ENCODE measurements at places on chromosomes 6 and 20. TPM values are rescaled to one million over a fixed set of nuclear protein-coding genes. Genes with fewer than 3 reads are reported as not detected.

DNA sequence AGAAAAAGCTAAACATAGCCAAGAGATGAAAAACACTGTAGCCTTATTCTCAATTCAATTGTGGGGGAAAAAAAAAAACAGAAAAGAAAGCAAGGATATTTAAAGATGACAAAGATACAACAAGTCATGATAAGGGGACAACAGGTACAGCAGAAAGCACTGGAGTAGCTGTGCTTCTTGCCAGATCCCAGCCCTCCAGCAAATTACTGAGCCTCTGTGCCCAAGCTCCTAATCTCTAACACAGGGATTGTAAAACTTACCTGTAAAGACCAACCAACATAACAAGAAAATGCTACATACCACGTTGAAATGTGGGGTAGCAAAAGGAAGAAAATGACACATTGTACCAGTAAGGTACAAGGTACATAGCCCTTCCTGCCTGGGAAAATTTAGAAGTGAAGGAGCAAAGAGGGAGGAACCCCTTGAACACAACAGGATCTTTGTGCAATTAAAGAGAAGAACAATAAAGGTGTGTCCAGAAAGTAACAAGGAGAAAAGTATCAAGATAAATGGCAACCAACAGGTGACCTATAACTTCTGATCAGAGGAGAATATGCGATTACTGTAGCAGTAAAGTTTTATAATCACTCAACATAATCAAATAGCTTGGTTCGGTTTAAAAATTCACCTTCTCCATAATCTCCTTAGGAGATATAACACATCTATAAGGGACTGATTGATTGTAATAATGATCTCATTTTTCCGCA is 30.6 kb downstream of the PREP start:
- no peak for DNase-seq

Gene TRERF1
- total RNA-seq, result 8.2 TPM

DNA sequence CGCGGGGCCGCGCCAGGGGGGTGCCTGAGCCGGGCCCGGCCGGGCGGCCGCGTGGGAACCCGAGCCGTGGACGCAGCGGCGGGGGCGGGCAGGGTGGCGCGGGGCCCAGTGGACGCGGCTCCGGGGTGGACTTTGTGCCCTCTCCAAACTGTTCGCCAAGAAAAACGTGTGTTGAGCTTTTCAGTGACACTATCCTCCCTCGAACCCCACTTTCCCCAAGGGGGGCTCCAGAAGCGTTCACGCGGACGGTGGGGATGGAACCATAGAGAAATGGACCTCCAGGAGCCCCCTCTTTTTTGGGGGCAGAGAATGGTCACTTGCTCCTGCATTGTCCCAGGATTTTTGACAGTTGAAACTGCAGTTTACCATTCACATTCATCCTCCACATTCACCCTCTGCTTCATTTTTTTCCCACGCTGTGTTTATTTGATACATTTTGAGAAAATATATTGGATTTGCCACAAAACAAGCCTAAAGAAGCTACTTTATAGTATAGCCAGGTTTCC is 2.9 kb upstream of the HIVEP1 start:
- DNase-seq, result no peak

GRCh38 chr20:41329435-41330342 is 10.9 kb upstream of the LPIN3 start:
- peak; percentile 59 for DNase-seq

GRCh38 chr20:59016795-59017492 is 2.3 kb upstream of the TUBB1 start:
- DNase-seq, result peak; percentile 67

DNA sequence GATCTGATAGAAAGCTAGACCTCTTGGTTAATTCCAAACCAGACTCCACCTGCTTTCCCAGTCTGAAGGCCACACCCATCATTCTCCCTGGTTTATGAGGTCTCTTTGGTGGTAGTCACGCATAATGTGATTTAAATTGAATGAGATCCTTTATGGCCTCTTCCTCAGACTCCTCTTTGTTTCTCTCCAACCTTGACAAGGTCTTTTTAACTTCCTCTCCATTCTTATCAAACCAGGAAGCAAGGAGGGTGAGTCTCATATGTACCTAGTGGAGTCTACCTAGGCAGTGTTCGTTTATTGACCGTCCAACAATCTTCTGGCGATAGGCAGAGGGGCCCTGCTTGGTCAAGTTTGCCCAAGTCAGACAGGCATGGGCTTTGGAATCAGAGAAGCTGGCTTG is 184.2 kb upstream of the LAMP5 start:
- DNase-seq, result no peak

DNA sequence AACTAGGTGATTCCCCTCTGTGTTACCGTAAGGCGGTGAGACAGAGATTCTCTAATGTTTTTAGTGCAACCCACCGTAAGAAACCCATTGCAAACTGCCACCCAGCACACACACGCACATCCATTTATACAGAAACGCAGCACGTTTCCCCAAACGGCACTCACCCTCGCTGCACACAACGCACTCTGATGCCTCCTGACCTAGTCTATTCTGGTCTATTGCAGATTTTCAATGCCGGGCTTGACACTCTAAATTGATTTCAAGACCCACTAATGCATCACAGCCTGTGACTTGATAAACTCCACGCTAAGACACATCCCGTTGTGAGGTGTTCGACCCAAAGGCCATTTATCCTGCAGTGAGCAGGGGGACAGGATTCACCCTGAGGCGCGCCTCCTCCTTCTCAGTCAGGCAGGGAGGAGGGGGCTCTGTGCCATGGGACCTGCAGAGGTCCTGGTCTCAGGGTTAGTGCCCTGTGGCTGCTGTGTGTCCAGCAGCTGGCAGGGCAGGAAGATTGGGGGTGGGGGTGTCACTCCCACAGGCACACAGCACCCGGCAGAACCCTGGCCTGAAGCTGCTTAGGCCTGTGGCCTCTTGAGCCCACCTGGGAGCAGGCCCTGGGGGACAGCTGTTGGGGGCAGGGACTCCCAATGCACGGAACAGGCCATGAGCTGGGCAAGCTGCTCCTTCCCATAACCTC is 335.6 kb downstream of the PREX1 start:
- no peak for DNase-seq

DNA sequence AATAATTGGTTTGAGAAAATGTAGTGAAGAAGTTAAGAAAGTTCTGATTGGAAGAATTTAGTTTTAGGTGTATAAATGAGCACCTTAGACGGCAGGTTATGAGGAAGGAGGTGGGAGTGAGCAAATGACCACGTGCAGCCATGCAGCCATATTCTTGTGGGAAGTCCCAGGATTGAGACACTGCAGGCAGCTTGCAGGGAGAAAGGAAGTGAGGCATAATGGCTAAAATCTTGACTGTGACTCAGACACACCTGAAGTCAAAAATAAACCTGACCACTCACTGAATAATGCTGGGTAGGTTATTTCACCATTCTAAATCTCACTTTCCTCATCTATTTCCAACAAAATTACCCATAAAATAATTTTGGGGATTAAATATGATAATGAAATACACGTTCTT is 16.6 kb downstream of the DSE start:
- DNase-seq, result no peak

Gene PACSIN1
- total RNA-seq, result 0.40 TPM

GRCh38 chr6:36539814-36540568 is 7.3 kb downstream of the STK38 start:
- DNase-seq, result no peak

GRCh38 chr6:91976797-91977196 is 1389.9 kb upstream of the MAP3K7 start:
- DNase-seq, result no peak

Gene BNIP5
- 24.4 TPM for total RNA-seq

DNA sequence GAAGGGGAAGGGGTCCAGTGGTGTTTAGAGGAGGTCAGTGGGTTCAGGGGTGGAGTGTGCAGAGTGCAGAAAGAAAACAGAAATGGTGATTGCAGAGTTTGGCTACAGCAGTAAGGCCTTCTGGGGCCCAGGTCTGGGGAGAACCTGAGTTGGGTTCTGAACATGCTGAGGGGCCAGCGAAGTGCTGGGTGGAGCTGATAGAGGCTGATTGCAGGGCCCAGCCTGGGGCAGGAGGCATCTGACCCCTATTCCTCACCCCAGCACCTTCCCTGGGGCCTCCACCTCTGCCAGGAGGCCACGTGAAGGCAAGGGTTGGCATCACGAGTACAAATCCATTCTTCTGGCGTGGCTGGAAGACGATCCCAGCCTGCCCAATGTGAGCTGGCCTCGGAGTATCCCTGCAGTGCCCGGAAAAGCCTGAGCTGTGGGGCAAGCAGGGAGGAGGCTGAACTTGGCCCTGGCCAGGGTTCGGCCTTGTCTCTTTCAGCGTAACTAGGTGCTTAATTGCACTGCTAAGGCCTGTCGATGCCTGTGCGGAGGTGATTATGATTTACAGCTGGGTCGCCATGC is 35.3 kb downstream of the VSTM2L start:
- DNase-seq, result no peak

Gene PGC
- total RNA-seq, result not detected

GRCh38 chr20:48826069-48826468 is 1.7 kb downstream of the PREX1 start:
- DNase-seq, result no peak

GRCh38 chr6:117078624-117079023 is 186.7 kb upstream of the VGLL2 start:
- no peak for DNase-seq

DNA sequence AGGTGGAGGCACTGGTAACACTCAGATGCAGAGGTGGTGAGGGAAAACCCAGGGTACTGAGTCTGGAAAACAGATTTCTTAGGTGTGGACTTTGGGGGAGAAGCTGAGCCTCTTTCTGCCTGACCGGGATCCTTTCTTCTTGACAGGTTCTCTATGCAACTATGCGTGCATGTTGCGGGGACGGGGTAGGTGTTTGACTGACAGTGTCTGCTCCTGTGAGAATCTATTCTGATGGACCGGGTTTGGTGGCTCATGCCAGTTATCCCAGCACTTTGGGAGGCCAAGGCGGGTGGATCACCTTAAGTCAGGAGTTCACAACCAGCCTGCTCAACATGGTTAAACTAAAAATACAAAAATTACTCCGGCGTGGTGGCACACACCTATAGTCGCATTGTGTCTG is 27.9 kb upstream of the ID1 start:
- no peak for DNase-seq

Gene NKAIN2
- total RNA-seq, result not detected

GRCh38 chr6:12602951-12603672 is 113.5 kb upstream of the PHACTR1 start:
- DNase-seq, result no peak

DNA sequence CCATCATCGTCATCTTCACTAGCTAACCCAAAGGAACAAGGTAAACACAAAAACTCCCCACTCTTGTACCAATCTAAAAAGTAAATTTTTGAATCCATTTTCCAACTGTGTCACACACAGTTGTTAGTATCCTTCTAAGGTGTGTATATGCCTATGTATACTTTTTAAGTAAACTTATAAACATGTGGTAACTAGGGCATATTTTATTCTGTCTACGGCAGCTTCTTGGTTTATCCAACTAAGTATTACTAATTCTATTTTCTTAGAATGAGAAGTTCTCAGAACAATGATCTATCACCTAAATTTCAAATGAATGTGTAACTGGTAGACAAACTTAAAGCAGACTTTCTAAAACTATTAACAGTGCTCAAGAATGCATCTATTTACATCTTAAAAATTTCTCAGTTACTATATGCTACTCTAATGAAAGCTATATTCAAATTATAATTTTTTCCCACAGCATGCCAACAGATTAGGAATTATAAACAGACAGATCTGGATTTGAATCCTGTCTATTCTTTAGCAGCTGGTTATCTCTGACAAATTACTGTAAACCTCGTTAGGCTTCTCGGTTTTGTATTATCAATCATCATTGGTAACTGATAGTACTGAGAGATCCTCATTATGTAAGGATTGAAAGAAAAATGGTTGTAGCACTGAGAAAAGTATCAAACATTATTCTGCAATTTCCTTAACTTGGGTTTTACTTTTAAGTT is 1.8 kb upstream of the PLN start:
- no peak for DNase-seq

Gene CALHM5
- 0.80 TPM for total RNA-seq

Gene SIRPB2
- total RNA-seq, result 6.8 TPM

DNA sequence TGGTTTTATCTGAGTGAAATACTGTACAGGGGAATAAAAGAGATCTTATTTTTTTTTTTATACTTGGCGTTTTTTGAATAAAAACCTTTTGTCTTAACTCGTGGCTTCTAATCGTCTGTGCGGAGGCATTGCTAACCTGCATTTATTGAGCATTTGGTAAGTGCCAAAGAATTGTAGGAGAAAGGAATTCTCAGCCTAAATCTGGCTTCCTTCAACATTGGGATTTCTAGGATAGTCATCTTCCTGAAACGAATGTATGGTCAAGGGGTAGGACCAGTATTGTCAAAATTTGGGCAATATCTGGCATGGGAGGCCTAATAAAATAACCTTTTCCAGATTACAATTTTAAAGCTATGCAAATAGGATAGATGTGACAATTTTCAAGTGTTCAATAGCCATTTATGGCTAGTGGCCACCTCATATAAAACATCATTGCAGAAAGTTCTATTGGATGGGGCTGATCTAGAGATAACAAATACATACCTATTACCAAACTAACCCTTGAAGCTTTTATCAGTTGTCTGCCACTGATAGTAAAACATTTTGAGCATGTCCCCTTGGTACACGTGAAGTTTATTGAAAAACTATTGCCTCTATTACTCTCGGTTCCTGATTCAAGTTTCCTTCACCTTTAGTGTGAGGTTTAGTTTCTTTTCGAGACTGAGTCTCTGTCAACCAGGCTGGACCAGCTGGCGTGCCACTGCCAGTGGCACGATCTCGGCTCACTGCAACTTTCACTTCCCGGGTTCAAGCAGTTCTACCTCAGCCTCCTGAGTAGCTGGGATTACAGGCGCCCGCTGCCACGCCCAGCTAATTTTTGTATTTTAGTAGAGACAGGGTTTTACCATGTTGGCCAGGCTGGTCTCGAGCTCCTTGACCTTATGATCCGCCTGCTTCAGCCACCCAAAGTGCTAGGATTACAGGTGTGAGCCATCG is 5.6 kb downstream of the PIM1 start:
- DNase-seq, result no peak

- no peak for DNase-seq
These were observed 104.6 kb upstream of the HTR1E start for GRCh38 chr6:86832686-86833085.

GRCh38 chr6:114389111-114389510 is 46.3 kb upstream of the HS3ST5 start:
- no peak for DNase-seq

GRCh38 chr6:165060720-165061119 is 248.7 kb downstream of the C6orf118 start:
- DNase-seq, result no peak

Gene SLC13A3
- not detected for total RNA-seq

Measured in Peyer's patch (tissue), 4 donors.